Heart right ventricle (tissue), 16 donors: ENCODE measurements at places on chromosomes 1 and 21. TPM values are rescaled to one million over a fixed set of nuclear protein-coding genes. Genes with fewer than 3 reads are reported as not detected.

- no peak for DNase-seq
Measured at GRCh38 chr1:172845371-172845770, 186.5 kb downstream of the FASLG start.

DNA sequence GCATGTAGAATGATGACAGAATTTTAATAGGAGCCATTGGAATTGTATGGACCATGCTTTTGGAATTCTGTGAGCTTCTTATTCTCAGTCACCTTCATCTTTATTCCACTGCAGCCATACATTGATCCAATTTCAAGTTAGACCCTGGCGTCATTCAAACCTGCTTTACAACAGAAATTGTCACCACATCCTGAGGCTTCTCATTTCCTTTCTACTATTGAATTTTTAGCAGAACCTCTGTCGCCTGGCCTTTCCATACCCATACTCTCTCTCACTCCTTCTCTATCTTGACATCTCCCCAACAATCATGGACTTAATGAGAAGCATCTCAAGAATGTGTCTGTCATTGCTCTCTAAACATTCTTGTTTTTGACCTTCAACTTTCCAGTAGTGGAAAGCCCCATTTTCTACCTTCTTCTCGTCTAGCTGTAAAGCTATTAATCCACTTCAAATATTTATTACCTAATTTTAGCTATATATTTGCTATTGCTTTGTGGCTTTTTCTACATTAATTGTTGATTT lies 74.1 kb downstream of the CRB1 start:
- no peak for DNase-seq

GRCh38 chr1:229224308-229224707 lies 46.6 kb upstream of the RAB4A start:
- DNase-seq, result no peak

DNA sequence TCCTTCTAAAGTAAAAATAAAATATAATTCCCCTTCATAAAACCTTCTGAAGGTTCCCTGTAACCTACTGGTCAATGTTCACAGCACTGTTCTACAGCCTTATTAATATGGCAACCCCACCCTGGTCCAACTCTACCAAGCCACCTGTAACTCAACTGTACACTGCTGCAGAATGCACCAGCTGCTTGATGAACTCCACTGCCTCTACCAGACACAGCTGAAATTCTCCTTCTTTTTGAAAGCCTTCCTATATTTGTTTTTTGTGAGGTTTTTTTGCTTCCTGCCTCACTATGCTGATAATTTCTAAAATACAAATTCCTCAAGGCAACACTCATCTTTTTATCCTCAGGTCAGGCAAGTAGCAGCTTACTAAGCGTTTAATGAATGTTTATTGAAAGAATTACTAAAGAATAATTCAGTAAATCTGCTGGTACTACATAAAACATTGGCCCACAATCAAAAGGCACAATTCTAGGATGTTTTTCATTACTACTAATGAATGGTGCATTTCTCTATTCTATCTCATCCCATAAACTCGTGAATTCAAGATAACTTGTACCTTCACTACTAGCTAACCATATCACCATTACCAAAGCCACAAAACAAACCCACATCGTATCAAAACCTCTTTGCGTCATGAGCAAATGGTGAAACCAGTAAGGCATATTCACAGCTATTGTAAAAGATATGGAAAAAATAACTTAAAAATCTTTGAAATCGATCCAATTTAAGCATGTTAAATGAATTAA lies 2.4 kb downstream of the SSX2IP start:
- DNase-seq, result no peak

DNA sequence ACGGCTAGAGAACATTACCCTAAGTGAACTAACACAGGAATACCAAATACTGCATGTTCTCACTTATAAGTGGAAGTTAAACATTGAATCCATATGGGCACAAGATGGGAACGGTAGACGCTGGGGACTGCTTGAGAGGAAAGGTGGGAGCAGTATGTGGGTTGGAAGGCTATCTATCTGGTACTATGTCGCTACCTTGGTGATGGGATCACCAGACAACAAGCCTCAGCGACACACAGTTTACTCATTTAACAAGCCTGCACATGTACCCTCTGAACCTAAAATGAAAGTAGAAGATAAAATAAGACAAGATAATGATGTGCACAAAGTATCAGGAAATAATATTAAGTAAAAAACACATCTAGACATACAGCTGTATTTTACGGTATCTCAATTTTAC lies 819 bp downstream of the PYHIN1 start:
- DNase-seq, result no peak

DNA sequence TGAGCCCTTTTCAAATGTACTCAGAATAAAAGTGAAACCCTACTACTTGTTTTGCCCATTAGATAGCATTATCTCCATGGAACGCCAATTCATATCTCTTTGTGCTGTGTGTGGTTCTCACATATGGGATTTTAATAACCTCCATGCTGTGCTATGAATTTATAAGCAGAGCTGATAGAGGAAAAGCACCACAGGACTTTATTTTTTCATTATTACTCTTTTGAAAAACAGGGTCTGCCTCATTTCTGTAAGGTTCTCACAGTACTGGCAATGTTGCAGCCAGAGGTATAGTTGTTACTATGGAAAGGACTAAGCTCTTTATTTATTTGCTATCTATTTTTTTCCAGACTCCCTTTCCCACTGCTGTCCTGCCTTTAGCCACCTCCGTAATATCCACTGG lies 313.7 kb downstream of the ST6GALNAC3 start:
- DNase-seq, result no peak

GPR25 gene
- polyA plus RNA-seq, result not detected

COQ8A gene
- 136 TPM for polyA plus RNA-seq

IL20 gene
- not detected for polyA plus RNA-seq

DNA sequence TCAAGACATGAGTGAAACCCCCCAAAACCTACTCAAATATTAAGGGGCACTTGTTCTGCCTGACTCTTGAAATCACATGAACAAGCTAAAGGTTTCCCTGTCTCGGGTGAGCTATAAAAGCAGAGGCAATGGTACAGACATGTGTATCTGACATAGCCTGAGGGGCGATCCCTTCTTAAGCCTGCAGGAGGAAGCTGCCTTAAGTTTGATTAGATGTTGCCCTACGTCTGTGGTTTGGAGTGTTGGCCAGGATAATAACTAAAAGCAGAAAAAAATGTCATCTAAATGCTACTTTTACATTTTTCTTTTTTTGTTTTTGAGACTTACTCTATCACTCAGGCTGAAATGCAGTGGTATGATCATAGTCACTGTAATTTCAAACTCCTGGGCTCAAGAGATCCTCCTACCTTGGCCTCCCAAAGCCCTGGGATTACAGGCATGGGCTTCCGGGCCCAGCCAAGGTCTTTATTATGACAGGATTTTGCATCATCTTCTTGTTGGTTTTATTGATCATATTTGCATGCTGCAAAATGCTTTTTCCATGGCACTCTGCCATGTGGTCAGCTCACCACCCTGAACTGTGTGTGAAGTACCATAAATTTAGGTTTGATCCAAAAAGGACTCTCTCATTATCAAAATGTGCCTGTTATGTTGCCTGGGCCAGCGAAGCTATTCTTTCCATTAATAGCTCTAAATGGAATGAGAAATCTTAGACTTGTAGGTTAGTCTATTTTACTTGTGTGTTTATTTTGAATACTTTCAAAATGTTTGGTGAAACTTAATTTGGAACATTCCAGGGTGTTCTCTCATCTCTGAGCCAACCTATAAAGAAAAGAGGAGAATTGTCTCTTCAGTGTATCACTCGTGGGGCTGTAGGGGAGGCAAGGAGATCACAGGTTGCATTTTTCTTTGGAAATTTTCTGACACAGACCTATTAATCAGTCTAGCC lies 15.0 kb upstream of the HMGN1 start:
- no peak for DNase-seq

- DNase-seq, result no peak
Measured at GRCh38 chr1:84988588-84988987, 8.3 kb downstream of the MCOLN2 start.

GRCh38 chr1:5748286-5749225 lies 243.7 kb downstream of the NPHP4 start:
- DNase-seq, result no peak

GRCh38 chr1:66374561-66375111 lies 159.3 kb upstream of the SGIP1 start:
- no peak for DNase-seq

CFAP107 gene
- polyA plus RNA-seq, result not detected

- DNase-seq, result no peak
Measured at GRCh38 chr1:150472601-150473200, 14.5 kb upstream of the TARS2 start.

ADORA3 gene
- polyA plus RNA-seq, result 1.9 TPM

GRCh38 chr1:164384262-164384661 lies 174.7 kb upstream of the PBX1 start:
- no peak for DNase-seq

DNA sequence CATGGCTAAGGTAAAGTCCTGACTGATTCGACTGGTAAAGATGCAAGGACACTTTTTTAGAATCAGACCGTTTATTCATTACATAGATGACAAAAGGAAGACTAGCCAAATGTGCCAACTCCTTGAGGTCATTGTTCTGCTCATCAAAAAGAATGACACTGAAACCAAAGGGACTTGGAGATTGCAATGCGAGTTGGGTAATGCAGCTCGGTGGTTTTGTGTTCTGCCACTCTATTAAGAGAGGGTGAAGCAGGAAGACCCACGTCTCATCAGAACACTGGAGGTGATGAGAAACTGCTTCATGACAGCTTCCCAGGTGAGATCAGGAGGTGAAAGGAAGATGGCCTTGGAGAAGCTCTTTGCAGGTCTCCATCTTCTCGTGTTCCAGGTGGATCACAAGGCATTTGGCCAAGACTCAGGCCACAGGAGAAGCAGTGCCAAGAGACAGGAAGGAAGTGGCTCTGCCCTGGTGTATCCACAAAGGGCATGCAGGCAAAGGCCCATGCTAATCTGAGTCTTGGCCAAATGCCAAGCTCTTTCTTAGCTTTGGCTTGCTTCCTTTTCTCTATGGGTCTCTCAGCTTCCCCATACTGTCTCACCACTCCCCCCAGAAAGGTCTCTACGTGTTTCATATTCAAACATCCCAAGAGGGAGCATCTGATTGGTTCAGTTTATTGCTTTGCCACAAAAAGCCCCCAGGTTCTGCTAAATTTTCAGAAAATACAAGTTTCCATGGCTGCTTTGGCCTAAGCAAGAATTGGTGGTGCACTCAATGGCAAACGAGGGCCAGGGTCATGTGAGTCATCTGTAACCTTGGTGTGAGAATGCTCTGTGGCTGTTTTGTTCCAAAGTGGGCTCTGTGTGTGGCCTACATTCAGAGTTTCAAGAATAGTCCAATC lies 5.7 kb upstream of the CCT8 start:
- peak; percentile 32 for DNase-seq

DNA sequence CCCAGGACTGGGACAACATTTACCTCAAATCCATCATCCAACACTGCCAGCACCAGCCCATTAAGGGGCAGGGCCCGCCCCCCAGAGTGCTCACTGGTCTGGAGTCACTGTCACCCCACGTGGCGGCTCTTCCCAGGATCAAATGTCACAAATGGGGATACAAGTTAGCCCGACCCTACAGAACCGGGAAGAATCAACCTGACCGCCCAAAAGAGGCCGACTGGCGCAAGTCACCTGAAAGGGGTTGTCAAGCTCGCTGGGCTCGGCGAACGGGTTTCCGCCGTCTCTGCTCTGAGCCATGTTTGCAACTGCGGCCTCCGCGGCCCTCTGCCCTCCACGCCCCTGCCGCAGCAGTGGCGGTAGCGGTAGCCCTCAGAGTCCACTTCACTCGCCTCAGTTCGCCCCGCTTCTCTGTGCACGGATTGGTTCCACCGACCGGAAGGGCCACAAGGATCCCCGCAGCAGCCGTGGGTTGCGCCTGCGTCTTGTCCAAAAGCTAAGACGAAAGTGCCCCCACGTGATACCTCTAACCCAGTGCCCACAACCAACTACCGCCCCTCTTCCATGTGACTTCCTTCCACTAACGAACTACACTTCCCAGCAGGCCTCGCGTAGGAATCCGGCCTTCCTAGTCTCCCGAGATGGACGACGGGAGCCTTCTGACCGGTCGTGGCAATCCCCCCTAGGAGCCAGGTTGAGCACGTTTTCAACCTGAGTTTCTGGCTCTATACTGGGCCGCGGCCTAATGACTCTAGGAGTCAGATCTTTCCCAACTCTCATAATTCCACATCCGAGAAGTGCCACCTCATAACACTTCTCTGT lies at the start of gene SCAMP3:
TSS of gene SCAMP3 (minus strand) at position 509 of the 822 bp plus-strand sequence. CDS start at position 300, 209 bp downstream.
- DNase-seq, result peak; percentile 97
